Prostate gland (tissue), 2 donors: ENCODE measurements at places on chromosomes 7 and 10. TPM values are rescaled to one million over a fixed set of nuclear protein-coding genes. Genes with fewer than 3 reads are reported as not detected.

RELN gene
- total RNA-seq, result 2.6 TPM

MAPK8 gene
- total RNA-seq, result 39.3 TPM

VAX1 gene
- not detected for total RNA-seq

DNA sequence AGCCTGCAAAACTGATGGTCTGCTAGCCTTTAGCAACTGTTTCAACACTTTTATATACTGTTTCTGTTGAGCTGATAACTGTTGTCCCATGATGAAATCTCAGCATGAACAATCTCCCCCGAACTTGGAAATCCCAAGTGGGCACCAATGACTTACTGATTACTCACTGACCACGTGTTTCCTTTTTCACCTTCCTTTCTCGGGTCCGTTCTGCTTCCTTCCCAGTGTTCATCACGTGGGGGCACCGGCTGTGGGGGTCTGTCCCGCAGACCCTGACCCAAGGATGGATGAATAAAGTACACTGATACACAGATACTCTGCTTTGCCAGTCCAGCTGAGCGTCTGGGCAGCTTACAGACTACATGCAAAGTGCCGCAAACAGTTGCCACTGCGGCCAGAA, 39.0 kb upstream of the RASGEF1A start:
- no peak overlapping the region for H3K27ac ChIP-seq
- H3K36me3 ChIP-seq, result no peaks in the 10 kb centered on the region
- no peaks in the 10 kb centered on the region for H3K27me3 ChIP-seq
- no peak overlapping the region for H3K4me3 ChIP-seq
- H3K4me1 ChIP-seq, result no peaks in the 10 kb centered on the region

DNA sequence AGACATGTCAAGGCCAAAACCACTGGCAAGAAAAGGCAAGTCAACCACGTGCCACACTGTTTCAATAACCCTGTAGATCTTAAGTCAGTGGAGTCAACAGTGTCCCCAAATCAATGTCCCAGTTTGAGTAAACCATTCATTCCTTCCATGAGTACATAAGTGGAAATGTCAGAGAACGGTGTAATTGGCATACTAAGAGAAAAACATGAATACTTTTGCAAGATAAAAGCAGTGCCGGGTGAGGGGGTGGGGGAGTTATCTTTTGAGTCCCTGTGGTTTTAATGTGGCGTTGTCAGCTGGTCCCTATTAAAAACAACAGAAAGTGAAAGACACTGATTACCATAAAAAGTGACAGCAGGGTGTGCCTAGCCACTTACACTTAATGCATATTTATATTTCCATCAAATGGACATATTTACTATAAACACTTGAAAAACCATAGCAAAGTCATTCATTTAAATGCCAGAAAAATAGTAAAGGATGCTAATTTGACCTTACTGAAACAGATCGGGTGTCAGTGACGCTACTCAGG, 37.8 kb downstream of the RSU1 start:
- no peak overlapping the region for H3K4me3 ChIP-seq
- no peak overlapping the region for H3K27ac ChIP-seq
- no peaks in the 10 kb centered on the region for H3K36me3 ChIP-seq

- H3K4me3 ChIP-seq, result no peak overlapping the region
- H3K4me1 ChIP-seq, result no peaks in the 10 kb centered on the region
- DNase-seq, result no peak
These were observed 47.3 kb downstream of the PNLIPRP2 start for GRCh38 chr10:116668018-116668417.
